ENCODE measurements at places on chromosomes 2 and 18.
A peak's percentile ranks its signal among the peaks of the same experiment; 100 is the strongest.

DNA sequence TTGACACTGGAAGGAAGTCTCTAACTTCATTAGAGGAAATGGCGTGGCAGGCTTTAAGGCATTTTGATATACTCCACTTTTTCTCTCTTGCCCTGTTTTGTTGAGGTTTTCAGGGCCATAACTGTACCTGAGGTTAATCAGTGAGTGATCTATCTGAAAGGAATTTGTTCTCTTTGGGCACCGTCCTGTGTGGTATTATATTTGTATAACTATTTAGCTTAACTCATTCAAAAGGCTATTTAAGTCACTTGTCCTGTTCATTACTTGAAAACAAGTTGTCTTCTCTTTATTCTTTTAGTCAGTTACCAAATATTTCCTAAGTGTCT lies 180.4 kb downstream of the NEDD4L start:
- no peak for DNase-seq

DNA sequence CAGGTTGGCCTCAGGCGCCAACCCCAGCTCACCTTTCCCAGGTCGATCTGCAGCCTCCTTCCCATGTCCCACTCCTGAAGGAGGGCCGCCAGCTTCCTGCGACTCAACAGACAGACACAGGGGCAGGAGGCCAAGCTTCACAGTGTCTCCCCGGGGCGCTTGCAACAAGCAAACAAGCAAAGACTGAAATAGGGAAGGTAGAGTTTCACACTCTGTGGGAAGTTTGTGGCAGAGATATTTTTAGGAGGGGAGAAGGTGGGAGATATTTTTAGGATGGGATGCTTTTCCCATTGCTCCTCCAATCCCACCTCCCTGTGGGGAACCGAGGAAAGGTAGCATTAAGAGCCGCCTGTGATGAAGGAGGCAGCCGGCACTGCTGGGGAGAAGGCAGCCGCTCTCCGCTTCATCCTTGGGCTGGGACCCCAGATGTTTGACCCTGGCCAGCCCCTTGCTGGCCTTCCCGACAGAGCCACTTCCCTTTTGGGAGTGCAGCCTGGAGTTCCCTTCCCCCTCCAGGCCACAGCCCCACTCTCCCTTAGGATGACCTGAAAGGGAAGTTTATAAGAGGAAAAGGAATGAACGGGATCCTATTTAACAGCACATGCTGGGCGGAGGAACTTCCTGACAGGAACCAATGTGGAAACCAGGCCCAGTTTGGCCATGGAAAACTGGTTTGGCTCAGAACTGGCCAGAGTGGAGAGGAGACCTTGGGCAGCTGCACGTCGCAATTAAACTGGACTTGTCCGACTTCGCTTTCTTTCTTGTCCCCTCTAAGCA lies 142.2 kb upstream of the SMAD2 start:
- DNase-seq: no peak

DNA sequence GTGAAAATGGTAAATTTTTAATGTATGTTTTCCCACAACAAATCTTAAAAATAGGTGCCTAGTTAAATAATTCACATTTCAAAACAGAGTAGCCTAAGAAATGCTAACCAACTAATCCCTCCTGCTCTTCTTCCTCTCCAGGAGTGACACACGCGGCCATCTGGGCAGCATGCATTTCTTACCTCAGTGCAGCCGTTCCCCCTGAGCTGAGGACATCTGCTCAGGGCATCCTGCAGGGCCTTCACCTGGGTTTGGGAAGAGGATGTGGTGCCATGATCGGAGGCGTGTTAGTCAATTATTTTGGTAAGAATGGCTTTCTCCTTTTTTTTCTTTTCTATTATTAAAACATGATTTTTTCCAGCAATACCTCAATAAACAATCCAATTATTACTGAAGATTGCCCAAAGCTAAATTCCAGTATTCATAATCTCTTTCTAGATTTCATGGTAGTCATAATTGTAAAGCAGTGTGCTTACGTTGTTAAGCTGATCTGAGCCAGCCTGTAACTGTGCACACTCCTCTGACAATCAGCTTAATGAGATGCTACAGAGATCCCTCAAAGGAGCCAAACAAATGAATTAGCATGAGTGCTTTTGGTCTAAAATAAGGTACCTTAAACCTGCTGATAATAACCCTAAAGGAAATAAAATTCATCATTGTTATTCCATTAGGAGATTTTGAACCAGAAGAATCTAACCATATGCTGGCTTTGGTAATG lies 45.8 kb downstream of the NEMP2 start:
- no peak for DNase-seq

DNA sequence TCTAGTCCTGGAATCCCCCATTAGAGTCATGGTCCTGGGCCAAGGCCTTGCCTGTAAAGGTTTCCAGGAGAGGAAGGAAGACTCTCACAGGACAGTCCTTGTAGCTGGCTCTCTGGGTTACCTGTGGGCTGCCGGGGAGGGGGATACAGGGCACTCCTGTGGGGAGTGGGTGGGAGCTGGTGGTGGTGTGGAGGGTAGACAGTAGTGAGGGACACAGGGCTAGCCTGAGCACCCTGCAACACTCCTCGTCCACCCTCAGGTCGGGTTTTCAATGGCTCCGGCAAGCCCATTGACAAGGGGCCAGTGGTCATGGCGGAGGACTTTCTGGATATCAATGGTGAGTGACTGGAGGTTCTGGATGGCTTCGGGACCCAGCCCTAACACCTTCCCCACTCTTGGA lies 19.7 kb upstream of the ANKRD53 start:
- no peak for DNase-seq

DNA sequence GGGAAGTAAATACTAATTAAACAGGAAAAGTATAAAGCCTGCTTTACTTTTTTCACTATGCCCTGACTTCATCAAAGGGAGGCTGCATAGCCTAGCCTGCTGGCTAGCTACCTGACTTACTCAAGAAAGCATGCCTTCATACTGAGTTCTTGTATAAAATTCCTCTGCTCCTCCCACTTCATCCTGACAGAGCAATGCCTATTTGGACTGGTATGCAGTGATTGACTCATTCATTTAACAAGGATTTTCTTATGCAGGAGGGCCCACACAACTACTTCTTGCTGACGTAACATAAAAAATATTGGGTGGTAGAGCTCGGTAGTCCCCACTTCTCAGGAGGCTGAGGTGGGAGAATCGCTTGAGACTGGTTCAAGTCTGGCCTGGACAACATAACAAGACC lies 70.5 kb downstream of the PRPF40A start:
- peak; percentile 70 for DNase-seq

- no peak for DNase-seq
Observed at GRCh38 chr2:127029350-127030051, 77.5 kb downstream of the BIN1 start.

DNA sequence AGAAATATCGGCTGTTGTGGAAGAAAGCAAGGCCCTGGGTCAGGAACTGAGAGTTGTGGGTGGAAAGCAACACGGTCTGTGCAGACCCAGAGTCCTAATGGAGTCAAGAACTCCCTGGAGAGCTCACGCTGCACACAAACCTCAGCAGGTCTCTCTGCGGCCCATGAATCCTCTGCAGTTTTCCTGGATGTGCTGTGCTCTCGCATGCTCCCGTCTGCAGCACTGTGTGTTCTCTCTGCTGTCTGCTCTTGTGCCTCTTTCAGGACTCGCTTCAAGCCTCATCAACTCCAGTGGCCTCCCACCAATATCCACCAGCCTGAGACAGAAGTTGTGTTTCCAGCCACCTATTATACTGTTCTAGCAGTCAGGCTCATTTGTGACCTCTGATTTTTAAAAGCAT lies 24.3 kb downstream of the RNU4ATAC start:
- no peak for DNase-seq

GRCh38 chr2:181188605-181189004 lies 208.2 kb downstream of the UBE2E3 start:
- DNase-seq: no peak

- no peak for DNase-seq
Observed at GRCh38 chr2:60079562-60079961, 473.9 kb downstream of the BCL11A start.

- DNase-seq: no peak
Observed at GRCh38 chr2:241039416-241039815, 41.0 kb downstream of the SNED1 start.

DNA sequence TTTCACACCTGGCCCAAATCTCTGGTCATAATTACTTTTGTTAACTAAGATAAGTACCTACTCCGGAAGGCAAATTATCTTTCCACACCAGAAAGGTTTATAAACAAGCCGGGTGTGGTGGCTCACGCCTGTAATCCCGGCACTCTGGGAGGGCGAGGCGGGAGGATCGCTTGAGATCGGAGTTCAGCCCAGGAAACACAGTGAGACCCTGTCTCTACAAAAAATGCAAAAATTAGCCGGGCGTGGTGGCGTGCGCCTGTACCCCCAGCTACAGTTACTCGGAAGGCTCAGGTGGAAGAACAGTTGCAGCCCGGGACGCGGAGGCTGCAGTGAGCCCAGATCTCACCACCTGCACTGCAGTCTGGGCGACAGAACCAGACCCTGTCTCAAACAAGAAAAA lies 2.1 kb downstream of the PUM2 start:
- no peak for DNase-seq

- DNase-seq: no peak
Observed at GRCh38 chr2:196130039-196130825, 41.1 kb downstream of the STK17B start.

- no peak for DNase-seq
Observed at GRCh38 chr2:67627456-67628207, 230.5 kb downstream of the ETAA1 start.

GRCh38 chr2:197937814-197938213 lies 133.4 kb downstream of the PLCL1 start:
- DNase-seq: no peak

GRCh38 chr18:44682871-44683221 lies 2.2 kb downstream of the SETBP1 start:
- no peak for DNase-seq

DNA sequence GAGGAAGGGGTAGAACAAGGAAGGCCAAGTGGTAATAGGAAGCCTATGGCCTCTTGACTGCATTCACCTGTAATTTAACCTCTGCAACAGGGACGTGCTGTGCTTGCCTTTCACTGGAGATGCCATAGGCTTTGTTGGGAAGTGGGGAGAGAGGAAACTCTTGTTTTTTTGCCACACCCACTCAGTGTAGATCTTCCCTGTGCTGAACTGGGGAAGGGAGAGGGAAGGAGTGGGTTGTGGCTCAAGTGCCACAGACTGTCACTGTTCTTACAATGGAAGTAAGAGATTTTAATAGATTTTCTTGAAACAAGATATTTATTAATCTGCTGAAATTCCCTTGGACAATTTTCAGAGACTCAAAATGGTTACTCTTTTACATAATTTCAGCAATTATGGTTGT lies 127.3 kb downstream of the FAM210A start:
- no peak for DNase-seq

GRCh38 chr2:233259730-233260129 lies 8.3 kb downstream of the ATG16L1 start:
- no peak for DNase-seq

- no peak for DNase-seq
Observed at GRCh38 chr2:30310371-30310770, 79.0 kb downstream of the LBH start.

GRCh38 chr18:79581406-79581805 lies 98.2 kb upstream of the CTDP1 start:
- DNase-seq: no peak

- no peak for DNase-seq
Observed at GRCh38 chr2:85011747-85012146, 40.8 kb downstream of the KCMF1 start.

GRCh38 chr2:28009732-28010131 lies 119.2 kb downstream of the BABAM2 start:
- DNase-seq: no peak

- DNase-seq: no peak
Observed at GRCh38 chr2:209974576-209974975, 27.9 kb upstream of the RPE start.

GRCh38 chr2:201472411-201472810 lies 20.9 kb downstream of the STRADB start:
- DNase-seq: no peak

DNA sequence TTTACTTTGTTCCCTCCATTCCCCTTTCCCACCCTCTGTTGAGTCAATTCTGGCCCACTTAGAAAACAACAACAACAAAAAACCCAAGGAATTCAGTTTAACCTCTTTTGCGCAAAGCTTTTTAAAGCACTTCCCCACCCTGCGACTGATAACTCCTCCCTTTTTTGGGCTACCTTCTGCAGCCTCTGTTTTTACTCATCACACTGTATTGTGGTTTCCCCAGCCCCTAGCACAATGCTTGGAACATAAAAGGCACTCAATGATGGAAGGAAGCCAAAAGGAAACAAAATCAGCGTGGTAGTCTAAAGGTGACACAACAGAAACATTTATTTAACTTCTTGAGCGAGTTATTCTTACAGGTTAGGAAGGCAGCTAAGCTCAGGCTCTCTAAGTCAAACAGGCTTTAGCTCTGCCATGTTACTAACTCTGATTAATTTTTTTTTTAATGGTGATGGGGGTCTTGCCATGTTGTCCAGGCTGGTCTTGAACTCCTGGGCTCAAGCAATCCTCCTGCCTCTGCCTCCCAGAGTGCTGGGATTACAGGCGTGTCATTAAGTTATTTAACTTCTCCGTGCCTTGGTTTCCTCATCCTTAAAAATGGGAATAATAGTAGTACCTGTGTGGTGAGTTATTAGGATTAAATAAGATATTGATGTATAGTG lies 1.3 kb downstream of the CEP68 start:
- DNase-seq: no peak

DNA sequence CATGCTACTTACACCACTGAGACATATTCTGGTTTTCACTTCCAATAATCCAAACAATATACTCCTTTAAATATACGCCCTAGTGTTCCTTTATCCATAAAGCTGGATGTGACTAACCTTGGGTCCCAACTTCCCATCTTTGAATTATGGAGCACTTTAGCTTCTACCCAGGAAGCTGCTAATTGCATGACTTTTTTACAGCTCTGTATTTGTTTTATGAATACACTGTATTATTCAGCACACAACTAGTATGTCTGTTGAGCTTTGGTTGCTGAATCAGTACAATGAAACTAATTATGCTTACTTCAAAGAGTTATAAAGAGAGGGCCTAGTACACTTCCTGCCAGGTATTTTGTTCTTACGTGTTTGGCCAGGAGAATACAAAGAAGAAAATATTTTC lies 118.5 kb downstream of the BAZ2B start:
- DNase-seq: no peak

GRCh38 chr18:61842146-61842545 lies 50.7 kb downstream of the RNF152 start:
- DNase-seq: no peak

DNA sequence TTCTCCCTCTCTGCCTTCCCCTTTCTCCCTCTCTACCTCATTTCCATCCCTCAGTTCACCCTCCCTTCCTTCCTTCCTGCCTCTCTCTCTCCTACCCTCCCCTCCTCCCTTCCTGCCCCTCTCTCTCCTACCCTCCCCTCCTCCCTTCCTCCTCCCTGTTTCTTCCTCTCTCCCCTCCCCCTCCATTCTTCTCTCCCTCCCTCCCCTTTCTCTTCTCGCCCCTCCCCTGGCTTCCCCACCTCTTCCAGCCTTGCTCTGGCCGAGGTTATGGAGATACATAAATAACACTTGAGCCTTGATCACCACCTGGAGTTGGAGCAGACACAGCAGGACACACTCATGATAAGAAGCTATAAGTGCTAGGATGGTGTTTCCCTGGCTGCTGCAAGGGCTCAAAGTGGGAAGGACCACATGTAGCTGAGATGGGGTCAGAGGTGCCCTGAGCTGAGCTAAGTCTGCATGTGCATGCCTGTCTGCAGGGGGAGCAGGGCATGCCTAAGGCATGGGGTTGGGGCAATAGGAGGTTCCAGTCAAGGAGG lies 326.1 kb upstream of the HS6ST1 start:
- DNase-seq: no peak

GRCh38 chr2:188132385-188132784 lies 159.3 kb upstream of the GULP1 start:
- DNase-seq: no peak

All from fibroblast of skin of left quadriceps (primary cell).